ENCODE measurements at places on chromosomes 6 and 20. TPM values are rescaled to one million over a fixed set of nuclear protein-coding genes. Genes with fewer than 3 reads are reported as not detected.

The DLK2 gene
- 1.0 TPM for total RNA-seq

The ZNF184 gene
- total RNA-seq = 4.0 TPM

The ZSCAN9 gene
- total RNA-seq = 8.1 TPM

The GTSF1L gene
- total RNA-seq = not detected

The SLC52A3 gene
- not detected for total RNA-seq

The PTK6 gene
- total RNA-seq = not detected

The PLA2G7 gene
- not detected for total RNA-seq

The LZTS3 gene
- total RNA-seq = 1.5 TPM

The BLTP3A gene
- 3.9 TPM for total RNA-seq

The MYMX gene
- not detected for total RNA-seq

The TMEM170B gene
- total RNA-seq = 0.15 TPM

The POU3F2 gene
- not detected for total RNA-seq

The PPP1R16B gene
- total RNA-seq = not detected

The DDX27 gene
- total RNA-seq = 25.1 TPM

The AVP gene
- not detected for total RNA-seq

The RBBP8NL gene
- total RNA-seq = not detected

The GABRR1 gene
- not detected for total RNA-seq

The GLP1R gene
- total RNA-seq = not detected

The DEFB124 gene
- not detected for total RNA-seq

The BANF2 gene
- total RNA-seq = not detected

The SH3BGRL2 gene
- 3.7 TPM for total RNA-seq

The DBNDD2 gene
- total RNA-seq = 12.8 TPM

The NECAB3 gene
- total RNA-seq = 20.7 TPM

The ZSCAN16 gene
- total RNA-seq = 1.7 TPM

The COL11A2 gene
- total RNA-seq = 1.2 TPM

The SCAF8 gene
- total RNA-seq = 17.1 TPM

The SLC22A2 gene
- total RNA-seq = not detected

The ANGPT4 gene
- total RNA-seq = under 0.01 TPM

The NRSN1 gene
- not detected for total RNA-seq

The PNLDC1 gene
- total RNA-seq = not detected

The AIG1 gene
- 29.9 TPM for total RNA-seq

The SDC4 gene
- 122 TPM for total RNA-seq

The DNPH1 gene
- 74.8 TPM for total RNA-seq

The ENPP5 gene
- 1.0 TPM for total RNA-seq

The RNASET2 gene
- 6.1 TPM for total RNA-seq

The KCNK16 gene
- not detected for total RNA-seq

The MYCT1 gene
- not detected for total RNA-seq
